Left ventricle myocardium inferior (tissue), 1 donor: ENCODE measurements at places on chromosomes 5 and 9. TPM values are rescaled to one million over a fixed set of nuclear protein-coding genes. Genes with fewer than 3 reads are reported as not detected.
A peak's percentile ranks its signal among the peaks of the same experiment; 100 is the strongest.

Gene CCIN
- total RNA-seq, result not detected

DNA sequence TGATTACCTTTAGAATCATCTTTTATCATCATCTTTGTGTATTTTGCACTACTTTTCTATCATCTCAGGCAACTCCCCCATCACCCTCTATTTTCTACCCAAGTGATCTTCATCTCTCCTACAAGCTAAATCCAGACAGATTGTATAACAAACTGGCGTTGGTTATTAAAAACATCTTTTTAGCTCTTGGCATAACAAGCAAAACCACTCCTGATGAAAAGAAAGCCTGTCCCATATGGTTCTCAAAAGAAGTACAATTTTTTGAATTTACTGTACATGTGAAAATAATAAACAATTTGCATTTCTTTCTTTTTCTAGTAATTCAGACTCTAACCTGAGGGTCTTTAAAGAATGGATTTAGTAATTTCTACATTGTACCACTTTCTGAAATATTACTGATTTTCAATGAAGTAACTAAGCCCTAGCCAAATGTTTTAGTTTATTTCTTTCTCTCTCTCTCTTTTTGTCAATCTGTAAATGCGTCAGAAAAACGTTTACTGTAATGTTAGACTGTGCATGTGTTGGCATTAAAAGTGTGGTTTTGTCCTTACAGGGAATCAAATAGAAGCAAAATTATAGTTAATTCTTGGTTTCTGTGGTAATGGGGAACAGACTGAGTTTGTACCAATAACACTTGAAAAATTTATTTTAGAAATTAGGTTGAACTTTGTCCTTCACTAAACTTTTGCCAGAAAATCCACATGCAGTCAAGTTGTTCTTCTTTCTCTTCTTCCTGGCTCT lies 52.5 kb upstream of the RPS23 start:
- no peak for DNase-seq
- no peaks in the 10 kb centered on the region for H3K36me3 ChIP-seq
- H3K27ac ChIP-seq, result no peak overlapping the region
- no peaks in the 10 kb centered on the region for H3K27me3 ChIP-seq

- no peak overlapping the region for H3K27ac ChIP-seq
- H3K4me3 ChIP-seq, result no peak overlapping the region
- no peaks in the 10 kb centered on the region for H3K4me1 ChIP-seq
- H3K36me3 ChIP-seq, result no peaks in the 10 kb centered on the region
Measured at GRCh38 chr5:9187614-9188013, 358.3 kb downstream of the SEMA5A start.

- no peaks in the 10 kb centered on the region for H3K36me3 ChIP-seq
- no peaks in the 10 kb centered on the region for H3K27me3 ChIP-seq
- no peak overlapping the region for H3K27ac ChIP-seq
Measured at GRCh38 chr5:169260896-169261569, 39.9 kb downstream of the SLIT3 start.

Gene ZNG1F
- total RNA-seq, result 1.9 TPM

GRCh38 chr5:36777105-36777757 lies 99.3 kb upstream of the NIPBL start:
- H3K4me3 ChIP-seq, result no peak overlapping the region
- peaks cover 5% of the 10 kb centered on the region for H3K4me1 ChIP-seq
- DNase-seq, result no peak
- H3K27ac ChIP-seq, result no peak overlapping the region
- H3K36me3 ChIP-seq, result no peaks in the 10 kb centered on the region

- no peak overlapping the region for H3K4me3 ChIP-seq
- peaks cover 14% of the 10 kb centered on the region for H3K36me3 ChIP-seq
- peaks cover 77% of the 10 kb centered on the region for H3K27me3 ChIP-seq
- peak overlapping the region; percentile 40 for H3K27ac ChIP-seq
- peak; percentile 4 for DNase-seq
Measured at GRCh38 chr5:141872496-141873356, 5.5 kb downstream of the PCDH1 start.

DNA sequence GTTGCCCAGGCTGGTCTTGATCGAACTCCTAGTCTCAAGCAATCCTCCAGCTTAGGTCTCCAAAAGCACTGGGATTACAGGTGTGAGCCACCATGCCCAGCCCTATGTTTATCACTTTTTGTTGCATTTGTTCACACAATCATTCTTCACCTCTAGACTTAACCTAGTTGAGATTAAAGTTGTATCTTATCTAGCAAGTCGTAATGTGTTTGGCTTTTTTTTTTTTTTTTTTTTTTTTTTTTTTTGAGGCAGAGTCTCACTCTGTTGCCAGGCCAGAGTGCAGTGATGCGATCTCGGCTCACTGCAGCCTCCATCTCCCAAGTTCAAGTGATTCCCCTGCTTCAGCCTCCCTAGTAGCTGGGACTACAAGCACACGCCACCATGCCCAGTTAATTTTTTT lies 90.2 kb upstream of the C9orf72 start:
- peaks cover 22% of the 10 kb centered on the region for H3K27me3 ChIP-seq
- DNase-seq, result no peak
- no peaks in the 10 kb centered on the region for H3K4me1 ChIP-seq
- no peaks in the 10 kb centered on the region for H3K36me3 ChIP-seq
- no peak overlapping the region for H3K4me3 ChIP-seq
- H3K27ac ChIP-seq, result no peak overlapping the region

DNA sequence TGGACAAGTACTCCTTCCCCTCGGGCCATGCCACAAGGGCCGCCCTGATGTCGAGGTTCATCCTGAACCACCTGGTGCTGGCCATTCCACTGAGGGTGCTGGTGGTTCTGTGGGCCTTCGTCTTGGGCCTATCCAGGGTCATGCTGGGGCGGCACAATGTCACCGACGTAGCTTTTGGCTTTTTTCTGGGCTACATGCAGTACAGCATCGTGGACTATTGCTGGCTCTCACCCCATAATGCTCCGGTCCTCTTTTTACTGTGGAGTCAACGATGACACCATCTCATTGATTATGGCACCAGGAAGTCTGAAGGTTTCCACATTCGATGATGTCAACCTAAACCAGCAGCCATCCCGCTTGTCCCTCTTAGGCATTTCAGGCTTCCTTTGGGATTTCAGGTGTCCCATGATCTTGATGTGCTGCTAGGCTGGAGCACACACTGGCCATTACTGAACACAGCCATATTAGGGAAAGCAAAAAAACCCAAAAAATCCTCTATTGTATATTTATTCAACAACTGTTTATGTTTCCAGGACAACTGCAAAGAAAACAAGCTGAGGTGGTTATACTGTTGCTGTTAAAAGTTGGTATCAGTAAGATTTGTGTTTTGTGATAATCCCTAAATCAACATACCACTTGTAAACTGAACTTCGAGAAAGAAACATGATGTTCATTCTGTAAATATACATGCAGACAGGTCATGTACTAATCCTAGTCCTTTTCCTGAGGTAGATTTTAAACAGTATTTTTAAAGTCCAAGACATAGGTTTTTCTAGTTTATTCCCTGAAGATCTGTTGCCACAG lies 1.1 kb downstream of the PLPP6 start:
- no peaks in the 10 kb centered on the region for H3K27me3 ChIP-seq
- H3K36me3 ChIP-seq, result no peaks in the 10 kb centered on the region
- H3K4me3 ChIP-seq, result peak overlapping the region; percentile 90
- DNase-seq, result no peak
- H3K27ac ChIP-seq, result no peak overlapping the region
